CD4-positive, alpha-beta T cell treated with Interleukin-6 at 100 ng/mL for 8 hours (primary cell): ENCODE measurements at places on chromosomes 12 and 14.

DNA sequence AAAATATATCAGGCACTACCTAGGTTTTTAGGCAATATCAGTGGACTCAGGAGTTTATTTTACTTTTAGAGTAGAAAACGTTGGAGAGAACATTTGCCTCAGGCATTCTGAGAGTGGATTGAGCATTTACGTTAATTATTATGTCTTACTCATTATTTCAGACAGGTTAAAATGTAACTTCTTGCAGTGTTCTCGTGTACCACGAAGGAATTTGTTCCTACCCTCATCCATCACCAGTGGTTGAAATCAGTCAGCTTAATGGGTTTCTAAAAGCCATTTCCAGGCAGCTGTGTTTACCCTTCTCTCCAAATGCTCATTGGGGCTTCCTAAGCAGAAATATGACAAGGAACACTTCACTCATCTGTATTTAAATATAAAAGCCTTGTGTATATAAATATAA is 9.1 kb upstream of the LDHB start:
- DNase-seq: no peak

DNA sequence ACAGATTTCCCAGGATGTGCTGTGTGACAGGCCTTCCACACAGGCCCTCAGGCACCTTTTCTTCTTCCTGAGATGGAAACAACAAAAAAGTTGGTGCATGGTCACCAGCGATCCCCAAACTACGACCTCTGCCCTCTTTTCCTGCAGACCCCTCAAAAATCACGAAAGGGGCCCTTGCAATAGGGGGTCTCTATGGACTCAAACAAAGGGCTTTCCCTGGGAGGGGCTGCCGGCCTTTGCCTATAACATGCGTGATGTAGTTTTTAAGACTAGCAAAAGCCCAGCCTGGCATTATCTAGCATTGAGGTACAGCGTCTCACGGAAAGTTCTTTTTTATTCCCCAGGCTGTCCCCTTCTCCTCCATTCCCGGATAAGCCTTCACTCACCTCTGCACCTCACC is 71.2 kb downstream of the DIO3 start:
- DNase-seq: no peak

GRCh38 chr12:121911824-121912585 is 6.4 kb upstream of the CFAP251 start:
- no peak for DNase-seq

DNA sequence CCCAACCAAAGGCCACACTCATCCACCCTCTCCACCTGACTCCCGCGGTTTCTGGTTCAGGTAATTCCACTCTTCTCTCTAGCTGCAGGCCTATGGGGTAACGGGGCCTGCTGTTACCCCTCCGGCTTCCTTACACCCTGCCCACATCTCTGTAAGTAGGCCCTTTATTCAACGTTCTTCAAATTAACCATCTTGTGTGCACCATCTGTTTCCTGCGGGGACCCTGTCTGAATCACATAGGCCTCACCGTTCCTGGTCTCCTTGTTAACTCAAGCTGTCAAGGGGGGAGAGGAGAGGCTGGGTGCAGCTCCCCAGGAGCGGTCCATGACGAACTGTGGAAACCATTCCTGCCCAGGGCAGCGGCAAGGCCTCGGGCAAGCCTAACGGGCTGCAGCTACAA is 9.3 kb upstream of the DLK1 start:
- DNase-seq: no peak

DNA sequence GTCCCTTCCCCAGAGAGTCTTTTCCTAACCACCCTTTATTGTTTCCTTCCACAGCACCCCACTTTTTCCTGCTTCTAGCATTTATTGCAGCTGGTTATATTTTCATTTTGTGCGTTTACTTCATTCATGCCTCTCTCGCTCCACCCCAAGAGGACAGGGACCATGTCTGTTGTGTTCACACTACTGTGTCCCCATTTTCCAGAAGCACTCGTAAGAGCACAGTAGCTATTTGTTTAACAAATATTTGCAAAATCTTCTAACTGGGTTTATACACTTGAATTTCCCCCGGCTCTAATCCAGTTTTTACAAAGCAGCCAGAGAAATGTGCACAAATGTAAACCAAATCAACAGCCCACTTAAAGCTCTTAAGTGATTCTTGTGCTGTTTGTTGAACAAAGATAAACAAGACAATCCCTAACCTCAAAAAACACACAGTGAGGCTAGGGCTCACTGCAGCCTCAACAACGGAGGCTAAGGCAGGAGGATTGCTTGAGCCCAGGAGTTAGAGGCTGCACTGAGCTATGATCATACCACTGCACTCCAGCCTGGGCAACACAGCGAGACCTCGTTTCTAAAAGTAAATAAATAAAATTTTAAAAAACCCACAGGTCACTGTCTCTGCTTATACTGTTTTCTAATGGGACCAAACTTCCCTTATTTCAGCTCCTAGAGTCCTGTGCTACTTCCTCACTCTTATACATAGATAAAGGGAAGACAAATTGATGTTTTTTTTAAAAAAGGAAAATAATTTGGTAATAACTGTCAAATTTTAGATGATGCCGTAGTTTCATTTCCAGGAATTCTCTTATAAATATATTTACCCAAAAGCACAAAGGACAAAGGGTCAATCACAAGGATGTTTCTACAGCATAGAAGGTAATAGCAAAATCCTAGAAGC is 6.6 kb upstream of the ABCD4 start:
- DNase-seq: no peak

- peak; percentile 3 for DNase-seq
Observed at GRCh38 chr12:7439579-7440505, 4.1 kb downstream of the CD163L1 start.

- DNase-seq: no peak
Observed at GRCh38 chr14:30928462-30928861, 54.1 kb downstream of the COCH start.

DNA sequence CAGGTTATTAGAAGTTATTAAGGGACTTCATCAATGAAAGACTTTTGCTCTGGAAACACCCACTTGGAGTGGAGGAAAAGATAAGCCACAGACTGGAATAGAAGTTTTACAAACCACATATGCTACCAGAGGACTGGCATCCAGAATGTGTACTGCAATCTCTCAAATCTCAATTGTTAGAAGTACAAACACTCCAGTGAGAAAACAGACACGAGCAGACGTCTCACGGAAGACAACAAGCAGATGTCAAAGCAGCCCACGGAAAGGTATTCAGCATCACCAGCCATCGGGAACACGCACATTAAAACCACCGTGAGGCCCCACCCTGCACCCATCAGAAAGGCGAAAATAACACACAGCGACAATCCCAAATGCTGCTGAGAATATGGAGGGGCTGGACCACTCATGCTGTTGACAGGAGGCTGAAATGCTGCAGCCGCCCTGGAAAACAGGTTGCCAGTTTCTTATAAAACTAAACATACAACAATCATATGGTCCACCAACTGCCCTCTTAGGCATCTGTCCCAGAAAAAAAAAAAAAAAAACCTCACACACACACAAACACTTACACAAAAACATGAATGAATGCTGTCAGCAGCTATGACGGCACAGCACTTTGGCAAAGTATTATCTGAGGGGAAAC is 131.9 kb upstream of the SFSWAP start:
- DNase-seq: no peak
